ENCODE measurements at places on chromosomes 6 and 20.

DNA sequence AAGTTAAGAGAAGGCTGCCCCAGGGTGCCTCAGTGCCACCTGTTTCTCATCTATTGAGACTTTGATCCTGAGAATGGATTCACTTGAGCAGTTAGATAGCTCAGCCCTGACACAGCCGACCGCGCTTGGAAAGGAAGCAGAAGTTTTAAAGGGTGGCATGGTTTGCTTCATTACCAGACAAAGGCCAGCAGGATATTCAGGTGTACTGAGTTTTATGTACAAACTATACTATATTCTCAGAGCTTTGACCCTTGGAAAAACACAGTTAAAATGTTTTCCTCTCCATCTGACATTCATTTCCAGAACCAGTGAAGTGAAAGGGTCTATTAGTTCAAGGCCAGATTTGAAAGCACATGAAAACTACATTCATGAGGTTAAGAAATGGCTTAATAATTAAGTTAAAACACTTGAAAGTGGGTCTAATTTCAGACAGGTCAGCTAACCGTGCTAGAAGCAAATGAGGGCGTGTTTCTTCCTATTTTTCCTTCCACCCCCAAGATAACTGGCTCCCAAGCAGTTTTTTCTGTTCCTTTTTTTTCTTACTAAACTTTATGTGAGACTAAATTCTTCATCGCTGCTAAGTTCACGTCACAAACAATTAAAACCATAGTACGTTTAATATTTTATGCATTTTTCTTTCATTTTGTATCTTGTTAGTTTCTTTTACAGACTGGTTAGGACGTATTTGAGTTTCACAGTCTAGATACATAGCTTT is 385.3 kb upstream of the SOX4 start:
- DNase-seq, result no peak

GRCh38 chr6:106773522-106773921 is 144.1 kb downstream of the QRSL1 start:
- DNase-seq, result no peak

GRCh38 chr6:161091972-161092701 is 100.6 kb downstream of the MAP3K4 start:
- no peak for DNase-seq

- no peak for DNase-seq
These were observed 15.0 kb downstream of the SPAG4 start for GRCh38 chr20:35630636-35631035.

GRCh38 chr6:150076196-150076893 is 7.4 kb upstream of the ULBP3 start:
- no peak for DNase-seq

- DNase-seq, result no peak
These were observed 79.0 kb upstream of the POPDC3 start for GRCh38 chr6:105258816-105259215.

DNA sequence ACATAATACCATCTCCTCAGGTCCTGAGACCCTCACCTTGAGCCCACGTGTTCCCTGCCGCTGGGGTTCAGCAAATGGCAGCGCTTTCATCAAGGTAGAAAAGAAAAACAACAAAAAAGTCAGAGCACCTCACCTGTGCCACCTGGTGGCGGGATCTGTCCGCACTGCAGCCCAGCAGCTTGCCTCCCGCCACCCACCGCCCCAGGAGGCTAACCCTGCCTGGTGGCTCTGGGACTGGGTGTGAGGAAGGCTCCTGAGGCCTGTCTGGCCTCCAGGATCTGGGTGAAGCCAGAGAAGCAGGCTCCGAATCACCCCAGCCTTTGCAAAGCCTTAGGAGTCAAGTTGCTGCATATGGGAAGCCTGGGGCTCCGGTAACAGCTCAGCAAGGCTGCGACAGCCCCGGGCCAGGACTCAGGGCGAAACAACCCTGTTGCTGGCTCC is 270.8 kb downstream of the BMP7 start:
- DNase-seq, result peak; percentile 5

All from erythroblast (primary cell).